K562 (cell line): ENCODE measurements at places on chromosomes 11 and 22.

GRCh38 chr11:75858613-75859012 lies 43.6 kb downstream of the UVRAG start:
- DNase-seq: no peak

DNA sequence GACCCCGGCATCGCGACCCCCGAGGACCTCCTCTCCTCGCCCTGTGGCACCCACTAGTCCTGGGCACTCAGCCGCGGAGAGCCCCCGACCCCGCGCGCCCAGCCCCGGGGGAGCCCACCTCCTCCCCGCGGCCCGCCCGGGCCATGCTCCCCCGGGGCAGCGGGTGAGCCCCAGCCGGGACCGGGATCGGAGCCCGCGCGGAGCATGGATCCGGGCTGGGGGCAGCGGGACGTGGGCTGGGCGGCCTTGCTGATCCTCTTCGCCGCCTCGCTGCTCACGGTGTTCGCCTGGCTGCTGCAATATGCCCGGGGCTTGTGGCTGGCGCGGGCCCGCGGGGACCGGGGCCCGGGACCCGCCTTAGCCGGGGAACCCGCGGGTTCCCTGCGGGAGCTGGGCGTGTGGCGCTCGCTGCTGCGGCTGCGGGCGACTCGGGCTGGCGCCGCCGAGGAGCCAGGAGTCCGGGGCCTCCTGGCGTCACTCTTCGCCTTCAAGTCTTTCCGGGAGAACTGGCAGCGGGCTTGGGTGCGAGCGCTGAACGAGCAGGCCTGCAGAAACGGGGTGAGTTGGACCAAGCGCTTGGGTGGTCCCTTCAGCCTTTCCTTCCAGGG lies 498 bp downstream of the C2CD2L start:
- DNase-seq: no peak

DNA sequence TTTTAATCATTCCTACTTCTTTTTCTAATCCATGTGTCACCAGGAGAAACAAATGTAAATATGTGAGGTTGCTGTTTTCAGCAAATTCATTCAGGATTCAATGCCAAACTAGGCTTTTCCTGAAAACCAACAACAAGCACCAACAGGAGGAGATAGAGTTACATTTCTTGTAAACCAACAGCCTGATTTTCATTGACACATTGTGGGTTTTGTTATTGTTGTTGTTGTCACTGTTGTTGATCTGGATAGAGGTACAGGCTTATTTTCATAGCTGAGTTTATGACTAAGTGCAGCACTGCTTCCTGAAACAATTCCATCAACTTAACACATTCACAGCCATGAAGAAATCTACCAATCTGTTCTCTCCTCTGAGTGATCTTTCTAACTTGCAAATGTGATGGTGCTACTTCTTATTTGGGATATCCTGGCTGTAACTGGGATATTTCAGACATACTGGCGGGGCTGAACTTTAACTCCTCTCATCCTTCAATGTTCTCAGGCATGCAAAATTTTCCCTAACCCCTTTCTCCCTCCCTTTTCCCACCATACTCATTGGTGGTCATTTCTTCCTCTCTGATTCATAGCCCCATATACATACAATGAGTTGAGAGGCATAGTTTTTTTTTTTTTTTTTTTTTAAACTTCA lies 65.5 kb downstream of the ME3 start:
- DNase-seq: no peak

DNA sequence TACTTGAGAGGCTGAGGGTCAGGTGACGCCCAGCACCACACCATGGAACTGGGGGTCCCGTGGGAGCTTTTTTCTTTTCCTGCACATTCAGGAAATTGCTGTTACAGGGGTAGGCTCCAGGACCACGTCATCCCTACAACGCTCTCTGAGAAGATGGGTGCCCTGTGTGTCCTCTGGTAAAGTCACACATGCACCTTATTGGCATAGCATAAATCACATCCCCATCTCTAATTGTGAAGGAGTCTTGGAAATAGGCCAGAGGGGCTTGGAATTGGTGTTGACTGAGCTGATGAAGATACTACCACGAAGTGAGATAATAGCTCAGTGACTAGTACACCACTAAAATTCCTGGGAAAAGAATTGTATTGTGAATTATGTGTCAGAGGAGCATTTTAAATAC lies 57.6 kb downstream of the TNRC6B start:
- no peak for DNase-seq

GRCh38 chr22:40190501-40190900 lies 12.8 kb downstream of the TNRC6B start:
- peak; percentile 72 for DNase-seq

DNA sequence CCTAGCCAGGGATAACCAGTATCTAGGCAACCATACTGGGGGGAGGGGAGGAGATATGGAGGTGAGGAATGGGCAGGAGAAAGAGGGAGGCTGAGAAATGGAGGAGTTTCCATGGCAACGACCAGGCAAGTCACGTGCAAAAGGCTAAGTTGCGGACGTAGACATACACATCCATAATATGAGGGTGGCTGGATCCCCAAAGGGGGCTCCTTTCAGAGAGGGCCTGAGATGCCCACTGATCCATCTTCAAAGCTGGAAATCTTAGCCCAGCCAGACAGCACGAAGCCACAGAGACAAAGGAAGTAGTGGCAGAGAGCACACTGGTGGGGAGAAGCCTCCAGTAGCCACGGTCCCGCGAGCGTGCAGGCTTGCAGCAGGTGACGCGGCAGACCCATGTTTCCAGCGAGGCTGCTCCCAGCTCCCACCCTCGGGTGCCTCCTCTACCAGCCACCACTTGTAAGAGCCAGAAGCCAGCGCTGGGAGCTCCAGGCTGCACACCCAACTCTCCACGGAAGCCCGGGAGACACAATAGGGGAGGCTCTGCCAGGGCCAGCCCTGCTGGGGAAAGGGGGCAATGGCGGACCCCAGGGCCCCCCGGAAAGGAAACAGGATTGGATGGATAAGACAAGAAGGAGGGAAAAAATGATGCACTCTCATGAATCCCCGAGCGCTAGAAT lies 938 bp downstream of the FXYD6 start:
- DNase-seq: no peak

DNA sequence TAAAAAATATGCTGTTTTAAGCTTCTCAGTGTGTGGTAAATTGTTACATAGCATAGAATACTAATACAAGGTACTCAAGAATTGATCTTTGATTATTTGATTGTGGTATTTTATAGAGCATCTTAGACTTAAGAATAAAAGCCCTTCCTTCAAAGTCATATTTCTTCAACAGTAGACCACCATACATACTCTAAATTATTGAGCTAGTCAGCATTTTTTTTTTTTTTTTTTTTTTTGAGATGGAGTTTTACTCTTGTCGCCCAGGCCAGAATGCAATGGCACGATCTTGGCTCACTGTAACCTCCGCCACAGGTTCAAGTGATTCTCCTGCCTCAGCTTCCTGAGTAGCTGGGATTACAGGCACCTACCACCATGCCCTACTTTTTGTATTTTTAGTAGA lies 436.7 kb upstream of the LUZP2 start:
- DNase-seq: no peak

DNA sequence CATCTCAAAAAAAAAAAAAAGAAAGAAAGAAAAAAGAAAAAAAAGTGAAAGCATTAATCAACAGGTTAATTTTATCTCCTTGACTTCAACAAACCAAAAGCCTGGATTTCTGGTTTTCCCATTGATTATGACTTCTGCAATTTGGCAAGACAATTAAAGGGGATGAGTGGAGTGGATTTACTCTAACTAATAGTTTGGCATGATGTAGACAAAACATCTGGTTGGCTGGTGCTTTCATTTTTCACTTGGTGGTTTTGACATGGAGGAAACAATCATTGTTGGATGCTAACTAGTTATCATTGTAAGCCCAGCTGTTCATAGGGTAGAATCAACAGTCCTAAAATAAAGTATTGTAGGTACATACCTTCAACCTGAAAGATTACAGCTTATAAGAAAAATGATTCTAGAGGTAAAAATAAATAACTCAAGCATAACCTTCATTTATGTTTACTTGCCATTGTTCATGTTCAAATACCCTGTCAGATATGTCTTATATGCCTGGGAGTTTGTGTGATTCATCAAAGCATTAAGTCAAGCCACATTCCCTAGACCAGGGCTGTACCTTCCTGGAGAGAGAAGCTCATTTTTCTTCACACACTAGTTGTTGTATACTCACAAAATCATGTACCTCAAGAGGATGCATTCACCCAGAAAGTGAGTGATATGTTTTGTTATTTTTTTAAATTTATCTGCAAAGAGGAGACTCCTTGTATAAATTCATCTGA lies 15.1 kb downstream of the FIBIN start:
- DNase-seq: no peak

GRCh38 chr22:36103891-36104290 lies 56.7 kb downstream of the APOL3 start:
- no peak for DNase-seq

DNA sequence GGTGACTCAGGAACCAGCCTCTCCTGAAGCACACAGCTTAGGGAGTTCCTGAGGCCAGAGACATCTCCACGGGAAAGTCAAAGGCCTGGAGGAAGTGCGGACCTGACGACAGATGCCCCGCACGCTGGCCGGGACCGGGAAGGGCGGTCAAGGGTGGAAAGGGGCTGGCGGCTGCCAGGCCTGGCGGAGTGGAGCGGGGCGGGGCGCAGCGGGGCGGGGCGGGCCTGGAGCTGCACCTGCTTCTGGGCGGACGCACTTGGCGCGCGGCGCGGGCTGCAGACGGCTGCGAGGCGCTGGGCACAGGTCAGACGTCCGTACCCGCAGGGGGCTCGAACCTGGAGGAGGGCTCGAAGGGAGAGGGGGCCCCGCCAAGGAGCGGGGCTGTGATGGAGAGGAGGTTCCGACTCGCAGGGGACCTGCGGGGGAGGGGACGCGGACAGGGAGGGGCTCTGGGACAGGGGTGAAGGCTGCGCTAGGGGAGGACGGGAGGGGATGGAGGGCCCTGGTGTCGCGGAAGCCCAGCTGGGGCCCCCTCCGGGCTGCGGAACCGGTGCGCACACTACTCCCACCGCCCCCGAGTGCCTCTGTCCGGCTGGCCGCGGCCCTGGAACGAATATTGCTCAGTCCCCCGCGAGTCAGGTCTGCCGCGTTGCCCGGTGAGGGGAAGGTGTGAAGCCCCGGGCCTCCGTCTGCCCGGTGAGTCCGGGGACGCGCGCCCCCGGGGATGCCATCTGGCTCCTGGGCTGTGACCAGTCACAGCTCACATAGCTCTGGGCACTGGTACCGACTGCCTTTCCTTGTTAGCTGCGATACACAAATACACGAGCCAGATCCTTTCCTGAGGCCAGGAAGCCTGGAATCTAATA lies at the start of gene TMEM45B:
Gene TMEM45B, plus strand, starts transcription at position 253 of the 866 bp plus-strand sequence. CDS start 36,635 bp downstream, outside the sequence.
- DNase-seq: no peak

DNA sequence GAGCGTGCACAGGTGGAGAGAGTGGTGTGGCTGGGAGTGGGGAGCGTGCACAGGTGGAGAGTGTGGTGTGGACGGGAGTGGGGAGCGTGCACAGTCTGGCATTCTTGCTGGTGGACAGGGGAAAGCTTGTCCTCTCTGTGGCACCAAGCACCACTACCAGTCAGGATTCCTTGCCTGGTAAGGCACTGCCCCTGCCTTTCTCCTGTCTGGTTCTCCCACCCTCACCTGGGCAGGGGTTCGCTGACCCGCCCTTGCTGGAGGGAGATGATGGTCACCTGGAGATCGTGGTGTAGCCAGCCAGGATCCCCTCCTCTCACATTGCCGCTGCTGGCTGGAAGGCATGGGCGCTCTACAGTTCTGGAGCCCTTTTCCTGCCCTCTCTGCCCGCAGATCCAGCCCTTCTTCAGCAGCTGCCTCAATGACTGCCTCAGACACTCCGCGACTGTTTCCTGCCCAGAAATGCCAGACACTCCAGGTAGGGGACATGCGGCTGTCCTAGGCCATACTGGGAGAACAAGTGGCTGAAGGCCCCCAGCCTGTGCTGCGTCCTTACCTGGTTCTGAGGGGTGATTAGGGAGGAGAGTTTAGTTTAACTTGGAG lies 16.7 kb downstream of the TMEM121B start:
- no peak for DNase-seq

- no peak for DNase-seq
Observed at GRCh38 chr11:32953700-32954099, 61.1 kb downstream of the QSER1 start.

- DNase-seq: no peak
Observed at GRCh38 chr11:74543991-74544390, 48.4 kb upstream of the POLD3 start.

DNA sequence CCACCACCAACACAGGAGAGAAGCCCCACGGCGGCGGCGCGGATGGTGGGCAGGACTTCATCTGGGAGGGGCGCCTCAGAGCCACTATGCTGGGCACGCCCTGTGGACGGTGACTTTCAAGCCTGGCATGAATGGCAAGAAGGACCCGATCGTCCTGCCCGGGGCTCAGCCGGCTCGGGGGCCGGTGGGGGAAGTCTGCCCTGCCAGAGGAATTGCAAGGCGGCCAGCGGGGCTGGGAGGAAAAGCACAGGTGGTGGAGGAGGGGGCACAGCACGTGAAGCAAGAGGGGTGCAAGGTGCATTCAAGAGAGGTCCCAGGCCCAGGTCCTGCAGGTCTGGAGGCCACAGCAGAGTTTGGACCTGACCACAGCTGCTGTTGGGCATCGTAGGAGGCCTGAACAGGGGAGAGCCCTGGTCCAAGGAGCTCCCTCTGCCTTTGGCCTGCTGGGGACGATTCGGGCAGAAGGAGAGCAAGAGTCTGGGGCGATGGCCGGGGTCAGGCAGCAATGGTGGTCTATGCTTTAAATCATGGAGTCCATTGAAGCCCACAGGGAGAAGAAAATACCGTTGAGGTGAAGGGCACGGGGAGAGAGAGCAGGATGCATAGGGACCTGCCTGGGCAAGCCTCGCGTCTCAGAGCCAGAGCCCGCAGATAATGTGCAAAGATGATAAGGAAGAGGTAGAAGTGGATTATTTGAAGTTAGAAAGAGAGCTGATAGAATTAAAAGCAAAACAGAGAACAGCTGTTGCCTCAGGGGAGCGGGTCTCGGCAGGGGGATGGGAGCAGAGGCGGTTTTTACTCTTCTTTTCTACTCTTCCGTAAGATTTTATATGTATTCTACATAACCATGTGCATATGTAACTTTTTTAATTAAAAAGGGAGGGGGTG lies 82.6 kb upstream of the SHISAL1 start:
- DNase-seq: no peak

DNA sequence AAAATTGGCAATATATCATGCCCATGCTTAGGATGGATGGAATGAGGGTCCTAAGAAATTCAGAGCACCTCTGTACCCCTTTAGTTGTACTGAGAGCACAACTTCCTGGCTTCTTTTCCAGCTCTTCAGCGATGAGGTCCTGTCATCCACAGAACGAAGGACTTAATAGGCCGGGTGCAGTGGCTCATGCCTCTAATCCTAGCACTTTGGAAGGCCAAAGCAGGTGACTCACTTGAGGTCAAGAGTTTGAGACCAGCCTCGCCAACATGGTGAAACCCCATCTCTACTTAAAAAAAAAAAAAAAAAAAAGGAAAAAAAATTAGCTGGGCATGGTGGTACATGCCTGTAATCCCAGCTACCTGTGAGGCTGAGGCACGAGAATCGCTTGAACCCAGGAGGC lies 125.3 kb upstream of the BMAL1 start:
- DNase-seq: no peak
